Stimulated activated CD8-positive, alpha-beta memory T cell treated with anti-CD3 and anti-CD28 coated beads, Interleukin-4, amount 100 ng/mL, for 1 hour (primary cell): ENCODE measurements at places on chromosomes 2 and 18.

DNA sequence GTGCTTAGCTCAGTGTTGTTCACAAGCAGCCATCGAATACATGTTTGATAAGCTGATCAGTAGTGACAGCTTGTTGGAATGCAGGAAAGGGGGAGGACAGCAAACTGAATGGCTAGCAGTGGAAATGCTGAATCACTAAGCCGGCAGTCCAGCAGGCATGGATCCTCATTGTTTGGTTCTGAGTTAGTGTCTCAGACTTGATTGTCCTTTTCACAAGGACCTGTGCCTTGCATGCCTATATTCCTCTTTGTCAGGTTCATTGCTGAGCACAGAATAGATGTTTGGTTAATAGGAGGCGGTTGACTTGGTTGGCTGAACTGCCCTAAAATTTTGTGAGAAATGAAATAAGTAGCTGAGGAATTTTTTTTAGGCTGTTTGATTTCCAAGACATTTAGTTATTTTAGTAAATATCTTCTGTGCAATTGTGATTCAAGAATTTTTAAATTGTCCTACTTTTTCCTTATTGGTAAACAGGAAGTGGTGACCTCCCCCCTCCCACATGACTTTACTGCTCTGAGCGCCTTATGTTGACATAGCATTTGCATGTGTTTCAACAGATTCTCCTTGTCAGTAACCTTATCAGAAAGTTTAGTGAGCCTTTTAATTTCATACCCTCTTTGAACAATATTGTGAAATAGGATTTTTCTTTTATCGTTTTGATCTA, 21.4 kb upstream of the STON1 start:
- no peak for DNase-seq

GRCh38 chr2:18560797-18561085, 288 bp upstream of the RDH14 start:
- no peak for DNase-seq

- DNase-seq, result no peak
These were observed 10.2 kb downstream of the NEDD4L start for GRCh38 chr18:58054041-58054781.

- DNase-seq, result no peak
These were observed 92.3 kb upstream of the SMAD2 start for GRCh38 chr18:48022531-48023329.

DNA sequence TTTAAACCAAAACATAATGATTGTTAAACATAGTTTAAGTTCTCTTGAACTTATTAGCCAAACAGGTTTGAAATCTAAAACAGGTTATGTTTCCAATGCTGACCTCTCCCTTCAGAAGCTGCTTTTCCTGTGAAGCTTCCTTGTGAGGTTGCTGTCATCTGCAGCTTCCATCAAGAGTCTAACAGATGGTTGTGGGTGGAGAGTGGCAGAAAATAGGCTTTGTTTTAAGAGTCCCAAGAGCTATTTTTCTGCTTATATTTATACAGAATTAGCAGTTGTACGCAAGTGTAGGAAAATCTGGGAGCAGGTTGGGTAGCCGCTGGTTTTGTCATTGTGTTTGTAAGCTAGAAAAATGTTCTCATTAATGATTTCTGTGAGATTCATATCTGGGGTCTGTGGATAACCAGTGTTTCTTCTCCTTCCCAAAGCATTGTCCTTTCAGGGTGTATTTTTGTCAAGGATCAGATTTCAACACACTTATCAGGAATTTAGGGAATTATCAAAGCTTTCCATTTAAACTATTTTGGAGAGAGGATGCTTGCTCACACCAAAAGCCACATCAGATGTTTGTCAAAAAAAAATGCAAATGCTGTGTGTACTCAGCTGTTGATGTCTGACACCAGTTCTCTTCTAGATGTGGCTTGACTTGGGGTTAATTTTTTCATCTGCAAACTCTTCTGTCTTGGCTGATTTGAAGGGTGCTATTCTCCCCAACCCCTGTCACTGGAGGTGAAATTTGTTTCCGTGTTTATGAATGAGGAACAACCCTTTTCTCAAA, 78.1 kb upstream of the KIF5C start:
- no peak for DNase-seq

- no peak for DNase-seq
These were observed 734.2 kb upstream of the SALL3 start for GRCh38 chr18:78245451-78245850.

DNA sequence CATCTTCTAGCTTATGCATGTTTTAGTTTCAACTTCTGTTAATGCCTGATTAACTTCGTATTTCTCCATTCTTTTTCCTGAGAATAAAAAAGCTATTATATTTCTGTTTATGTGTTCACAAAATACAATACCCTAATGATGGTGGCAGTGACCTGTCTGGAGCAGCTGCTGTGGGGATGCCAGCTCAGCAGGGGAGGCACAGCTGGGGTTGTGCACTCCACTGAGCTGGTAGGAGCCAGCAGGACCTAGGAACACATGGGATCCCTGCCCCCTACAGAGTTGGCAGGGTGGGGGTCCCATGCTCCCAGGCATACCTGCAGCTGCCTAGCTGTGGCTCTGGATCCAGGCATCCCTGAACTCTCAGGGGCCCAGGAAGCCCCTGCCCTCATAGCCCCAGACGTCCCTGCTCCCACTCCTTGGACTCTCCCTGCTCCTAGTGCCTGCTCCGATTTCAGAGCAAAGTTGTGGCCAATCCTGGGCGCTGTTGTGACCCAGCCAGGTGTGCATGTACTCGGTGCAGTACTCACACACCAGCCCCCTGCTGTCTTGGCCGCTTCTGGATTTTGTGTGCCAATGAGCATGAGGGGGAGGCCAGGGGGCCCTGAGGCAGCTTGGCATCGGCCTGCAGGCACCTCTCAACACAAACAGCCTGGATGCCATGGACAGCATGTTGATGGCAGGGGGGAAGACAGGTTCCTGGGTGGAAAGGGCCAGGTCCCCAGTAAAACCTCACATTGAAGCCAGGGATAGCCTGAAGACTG, 546.0 kb downstream of the ZNF804A start:
- no peak for DNase-seq

- no peak for DNase-seq
These were observed 53.5 kb upstream of the ASAP2 start for GRCh38 chr2:9152975-9153642.
